Epithelial cell of esophagus (primary cell): ENCODE measurements at places on chromosomes 1 and 21.

- DNase-seq = no peak
Measured at GRCh38 chr1:53580739-53581475, 121.7 kb downstream of the DMRTB1 start.

- peak; percentile 52 for DNase-seq
Measured at GRCh38 chr1:2229037-2229864, 1.1 kb downstream of the SKI start.

- no peak for DNase-seq
Measured at GRCh38 chr1:196493881-196494280, 114.4 kb downstream of the KCNT2 start.

- peak; percentile 42 for DNase-seq
Measured at GRCh38 chr1:209911746-209912145, 26.3 kb upstream of the SYT14 start.

DNA sequence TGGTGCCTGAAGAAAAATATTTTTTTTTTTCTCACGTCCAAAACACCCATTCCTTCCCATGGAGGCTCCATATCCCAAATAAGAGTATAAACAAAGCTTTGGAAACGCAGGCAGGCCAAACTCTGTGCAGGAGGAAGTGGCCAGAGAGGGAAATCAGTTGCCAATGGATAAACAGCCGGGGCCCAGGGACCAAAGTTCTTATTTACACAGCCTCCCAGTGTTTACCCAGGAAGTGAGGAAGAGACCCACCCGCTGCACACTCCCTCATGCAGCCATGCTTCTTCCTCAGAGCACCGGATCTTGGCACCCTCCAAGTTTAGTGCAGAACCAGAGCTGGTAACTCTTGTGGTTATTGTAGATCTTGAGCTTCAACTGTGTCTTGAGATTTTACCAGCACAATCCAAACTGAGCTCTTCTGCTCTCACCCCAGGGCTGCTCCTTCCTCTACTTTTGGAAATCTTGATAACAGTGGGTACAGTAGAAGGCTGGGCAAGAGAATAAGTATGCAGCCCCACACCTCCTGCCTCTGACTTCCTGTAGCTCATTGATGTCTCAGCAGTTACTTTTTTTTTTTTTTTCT is 14.2 kb downstream of the MARCKSL1 start:
- DNase-seq = no peak

- peak; percentile 92 for DNase-seq
Measured at GRCh38 chr1:39960431-39960958, 5.5 kb downstream of the MFSD2A start.

GRCh38 chr1:60102267-60103061 is 28.9 kb upstream of the C1orf87 start:
- no peak for DNase-seq

- DNase-seq = no peak
Measured at GRCh38 chr1:60488847-60489246, 415.3 kb upstream of the C1orf87 start.

GRCh38 chr1:26733982-26734381 is 38.2 kb downstream of the ARID1A start:
- peak; percentile 54 for DNase-seq

DNA sequence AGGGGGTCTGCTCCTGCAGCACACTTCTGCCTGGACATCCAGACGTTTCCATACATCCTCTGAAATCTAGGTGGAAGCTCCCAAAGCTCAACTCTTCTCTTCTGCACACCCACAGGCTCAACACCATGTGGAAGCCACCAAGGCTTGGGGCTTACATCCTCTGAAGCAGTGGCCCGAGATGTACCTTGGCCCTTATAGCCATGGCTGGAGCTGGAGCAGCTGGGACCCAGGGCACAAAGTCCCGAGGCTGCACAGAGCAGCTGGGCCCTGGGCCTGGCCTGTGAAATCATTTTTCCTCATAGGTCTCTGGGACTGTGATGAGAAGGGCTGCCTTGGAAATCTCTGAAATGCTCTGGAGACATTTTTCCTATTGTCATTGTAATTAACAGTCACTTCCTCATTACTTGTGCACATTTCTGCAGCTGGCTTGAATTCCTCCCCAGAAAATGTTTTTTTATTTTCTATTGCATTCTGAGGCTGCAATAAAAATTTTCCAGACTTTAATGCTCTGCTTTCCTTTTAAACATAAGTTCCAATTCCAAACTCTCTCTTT is 645.6 kb downstream of the RWDD3 start:
- DNase-seq = no peak

DNA sequence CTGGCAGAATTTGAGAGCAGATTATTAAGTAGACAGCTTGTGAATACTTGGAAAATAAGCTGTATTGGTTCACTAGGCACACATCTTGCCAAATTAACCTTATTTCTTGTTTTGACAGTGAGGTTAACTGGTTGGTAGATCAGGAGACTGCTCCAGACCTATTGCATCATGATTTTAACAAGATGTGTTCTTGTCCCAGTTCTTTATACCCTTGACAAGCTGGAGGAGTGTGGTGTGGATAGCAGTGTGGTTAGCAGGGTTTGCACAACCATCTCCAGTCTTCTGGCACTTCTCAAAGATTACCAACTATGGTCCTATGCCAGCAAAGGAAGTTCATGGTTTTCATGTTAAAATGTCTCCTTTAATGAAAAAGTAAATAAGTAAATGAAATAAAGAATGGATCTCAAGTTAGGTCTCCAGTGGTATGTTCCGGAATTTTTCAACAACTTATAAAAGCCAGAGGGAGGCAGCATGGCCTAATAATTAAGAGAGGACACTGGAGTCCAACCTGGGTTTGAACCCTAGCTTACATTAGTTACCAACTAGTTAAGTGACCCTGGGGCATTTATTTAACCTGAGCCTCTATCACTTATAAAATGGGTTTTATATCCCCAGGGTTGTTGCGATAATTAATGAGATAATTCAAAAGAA is 34.1 kb downstream of the DDX20 start:
- peak; percentile 16 for DNase-seq

GRCh38 chr1:220690140-220691052 is at the start of gene C1orf115:
Gene C1orf115 (plus strand): TSS chr1:220690363. CDS start chr1:220690403, 40 bp downstream.
- DNase-seq = peak; percentile 76

- DNase-seq = no peak
Measured at GRCh38 chr1:110570307-110570706, 35.9 kb downstream of the KCNA2 start.

- DNase-seq = peak; percentile 45
Measured at GRCh38 chr21:32807717-32808380, 36.3 kb upstream of the PAXBP1 start.

DNA sequence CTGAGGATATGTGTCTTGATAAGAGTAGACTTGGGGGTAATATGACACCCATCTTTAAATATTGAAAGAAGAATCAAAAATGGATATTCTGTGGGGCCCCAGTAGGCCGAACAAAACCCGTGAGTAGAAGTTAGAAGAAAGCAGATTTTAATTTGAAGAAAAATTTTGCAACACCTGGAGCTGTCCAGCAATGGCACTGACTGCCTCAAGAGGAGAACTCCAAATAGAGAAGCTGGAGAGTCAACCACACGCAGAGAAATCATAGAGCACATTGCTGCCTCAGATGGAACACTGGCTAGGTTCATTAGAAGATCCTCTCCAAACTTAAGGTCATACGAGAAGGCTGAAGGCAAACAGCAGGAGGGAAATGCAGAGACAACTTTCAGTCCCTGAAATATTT is 6.8 kb downstream of the NHLH1 start:
- peak; percentile 16 for DNase-seq

GRCh38 chr1:180498594-180498993 is 3.8 kb downstream of the ACBD6 start:
- peak; percentile 40 for DNase-seq

DNA sequence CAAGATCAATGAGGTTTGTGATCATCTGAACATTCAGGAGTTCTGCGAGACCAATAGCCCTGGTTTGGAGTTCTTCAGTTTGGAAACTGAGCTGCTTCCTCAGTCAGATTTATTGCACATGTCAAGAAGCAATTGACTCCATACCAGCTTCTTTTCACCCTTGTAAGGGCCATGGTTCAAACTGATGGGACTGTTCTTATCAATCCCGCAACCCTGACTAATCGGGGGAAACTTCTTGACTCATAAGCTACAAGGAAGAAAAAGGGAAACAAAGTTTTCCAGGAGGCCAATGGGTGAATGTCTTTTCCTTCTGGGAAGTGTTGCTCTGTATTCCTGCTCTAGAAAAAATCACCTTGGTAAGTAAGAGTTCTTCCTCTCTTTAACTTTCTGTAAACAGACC is 187.9 kb downstream of the MIS18A start:
- no peak for DNase-seq

- peak; percentile 66 for DNase-seq
Measured at GRCh38 chr1:94805912-94806311, 14.2 kb upstream of the SLC44A3 start.

DNA sequence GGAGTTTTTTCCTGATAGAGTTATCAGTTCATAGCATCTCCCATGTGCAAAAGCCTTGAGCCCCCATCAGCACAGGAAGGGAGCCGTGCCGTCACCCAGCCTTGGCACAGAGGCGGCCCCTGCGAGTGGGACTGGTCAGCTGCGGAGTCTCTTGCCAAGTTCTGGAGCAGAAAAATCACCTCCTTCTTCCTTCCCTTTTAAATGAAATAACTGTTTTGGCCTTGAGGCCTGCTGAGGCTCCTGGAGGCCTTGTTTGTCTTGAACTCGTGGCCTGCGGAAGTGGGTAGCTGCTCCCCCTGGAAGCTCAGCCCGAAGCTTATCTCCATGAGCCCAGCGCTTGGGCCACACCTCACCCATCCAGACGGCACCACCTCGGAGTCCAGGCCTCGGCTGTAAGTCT is 145.7 kb upstream of the TMEM51 start:
- DNase-seq = no peak

DNA sequence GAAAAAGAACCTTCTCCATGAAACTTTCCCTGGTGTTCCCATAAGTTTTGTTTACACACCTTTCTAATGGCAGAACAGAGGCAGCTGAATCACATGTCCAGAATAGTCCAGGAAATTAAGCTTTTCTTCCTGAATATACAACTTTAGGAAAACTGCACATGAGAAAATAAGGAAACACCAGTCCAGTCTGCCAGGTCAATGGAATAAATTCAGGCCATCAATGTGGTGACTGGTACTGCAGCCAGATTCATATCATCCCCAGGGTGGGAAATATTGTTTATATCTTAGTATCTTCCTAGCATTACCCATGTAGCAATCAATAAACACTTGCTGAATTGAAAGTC is 6.7 kb upstream of the FBXO28 start:
- DNase-seq = no peak

GRCh38 chr1:185317886-185318310 is 855 bp upstream of the IVNS1ABP start:
- DNase-seq = peak; percentile 86

DNA sequence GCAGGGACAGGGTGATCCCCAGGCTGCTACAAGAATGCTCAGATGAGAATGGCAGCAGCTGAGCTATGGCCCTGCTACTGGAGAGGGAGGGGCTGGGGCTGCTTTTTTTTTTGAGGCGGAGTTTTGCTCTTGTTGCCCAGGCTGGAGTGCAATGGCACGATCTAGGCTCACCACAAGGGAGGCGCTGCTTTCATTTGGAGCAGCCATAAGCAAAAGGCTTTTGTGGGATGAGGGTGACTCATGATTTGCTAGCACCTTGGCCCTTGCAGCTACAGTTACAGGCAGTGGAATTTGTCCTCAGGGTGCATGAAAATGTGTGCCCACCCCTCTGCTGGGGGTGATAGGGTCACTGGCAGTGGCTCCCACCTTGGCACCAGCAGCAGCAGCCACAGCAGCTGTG is 32.4 kb upstream of the CYP4A22 start:
- DNase-seq = peak; percentile 50

GRCh38 chr1:171984850-171985485 is 143.7 kb downstream of the DNM3 start:
- DNase-seq = peak; percentile 49

DNA sequence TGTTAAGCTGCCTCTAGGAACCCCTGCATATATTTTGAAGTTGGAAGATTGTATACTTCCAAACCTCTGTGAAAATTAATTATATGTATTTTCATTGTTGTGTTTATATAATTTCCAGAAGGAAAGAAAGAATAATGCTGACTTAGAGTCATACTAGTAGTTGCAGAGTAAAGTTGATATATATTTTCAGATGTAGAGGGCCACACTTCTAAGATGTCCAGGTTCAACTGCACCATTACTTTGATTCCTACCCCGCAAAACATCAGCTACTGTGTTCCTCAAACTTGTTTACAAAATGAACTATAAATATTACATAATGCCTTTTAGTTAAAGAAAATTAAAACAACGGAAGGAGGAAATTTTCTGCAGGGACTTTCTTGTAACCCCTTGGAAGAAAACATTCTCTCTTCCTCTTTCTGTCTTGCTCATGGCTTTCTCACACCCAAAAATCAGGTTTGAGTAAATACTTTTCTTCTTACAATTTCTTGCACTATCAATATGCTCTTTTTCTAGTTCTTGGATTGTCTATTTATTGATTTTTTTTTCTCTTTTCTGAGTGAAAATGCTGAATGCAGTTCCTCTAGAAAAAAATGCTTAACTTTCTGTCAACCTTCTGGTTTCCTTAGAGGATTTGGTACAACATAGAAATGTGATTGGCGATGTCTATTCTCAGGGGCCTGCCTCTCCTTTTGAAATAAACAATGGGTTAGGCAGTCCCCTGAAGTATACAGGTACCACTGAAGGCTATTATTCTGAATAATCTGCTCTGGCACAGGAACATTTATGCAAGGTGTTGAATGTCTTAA is 867.8 kb downstream of the TTLL7 start:
- DNase-seq = no peak

DNA sequence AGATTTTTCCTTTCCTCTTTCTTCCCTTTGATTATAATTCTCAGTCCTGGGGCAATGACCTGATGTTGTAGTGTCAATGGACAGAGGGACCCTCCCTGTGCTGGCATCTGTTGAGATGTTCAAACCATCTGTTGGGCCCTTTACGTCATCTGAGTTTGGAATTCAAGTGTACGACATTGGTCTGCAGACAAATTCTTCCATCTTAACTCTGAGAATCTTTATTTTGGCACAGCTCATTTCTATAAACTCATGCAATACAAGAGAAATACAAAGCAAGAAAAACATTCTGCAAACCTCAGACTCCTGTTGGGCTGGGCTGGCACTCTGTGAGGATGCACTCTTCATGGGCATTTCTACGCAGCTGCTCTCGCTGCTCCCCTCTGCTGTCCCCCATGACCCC is 54.2 kb downstream of the IFI44 start:
- no peak for DNase-seq

- peak; percentile 62 for DNase-seq
Measured at GRCh38 chr21:39033878-39034589, 149.2 kb downstream of the PSMG1 start.

DNA sequence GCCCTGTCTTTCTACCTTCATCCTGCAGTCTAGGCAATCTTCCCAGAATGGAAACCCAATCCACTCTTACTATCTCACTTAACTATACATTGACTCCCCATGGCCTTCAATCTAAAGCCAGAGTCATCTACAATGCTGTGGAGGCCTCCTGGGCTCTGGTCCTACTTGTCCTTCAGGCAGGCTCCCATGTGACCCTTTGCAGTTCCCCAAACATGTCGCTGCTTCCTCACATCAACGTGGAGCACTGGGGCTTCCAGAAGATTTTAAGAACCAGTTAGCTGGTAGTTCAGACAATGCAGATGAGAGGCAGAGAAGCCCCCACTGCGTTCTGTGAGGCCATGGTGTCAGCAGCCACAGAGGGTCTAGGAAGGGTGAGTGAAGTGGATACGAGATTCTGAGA is 18.6 kb downstream of the LYPD8 start:
- DNase-seq = no peak

- no peak for DNase-seq
Measured at GRCh38 chr21:25637851-25638659, 1.0 kb upstream of the JAM2 start.

GRCh38 chr21:34129901-34130715 is 56.7 kb downstream of the MRPS6 start:
- DNase-seq = no peak

- DNase-seq = no peak
Measured at GRCh38 chr1:67404212-67404620, 26.0 kb downstream of the SERBP1 start.
